ENCODE measurements at places on chromosomes 2 and 18.

DNA sequence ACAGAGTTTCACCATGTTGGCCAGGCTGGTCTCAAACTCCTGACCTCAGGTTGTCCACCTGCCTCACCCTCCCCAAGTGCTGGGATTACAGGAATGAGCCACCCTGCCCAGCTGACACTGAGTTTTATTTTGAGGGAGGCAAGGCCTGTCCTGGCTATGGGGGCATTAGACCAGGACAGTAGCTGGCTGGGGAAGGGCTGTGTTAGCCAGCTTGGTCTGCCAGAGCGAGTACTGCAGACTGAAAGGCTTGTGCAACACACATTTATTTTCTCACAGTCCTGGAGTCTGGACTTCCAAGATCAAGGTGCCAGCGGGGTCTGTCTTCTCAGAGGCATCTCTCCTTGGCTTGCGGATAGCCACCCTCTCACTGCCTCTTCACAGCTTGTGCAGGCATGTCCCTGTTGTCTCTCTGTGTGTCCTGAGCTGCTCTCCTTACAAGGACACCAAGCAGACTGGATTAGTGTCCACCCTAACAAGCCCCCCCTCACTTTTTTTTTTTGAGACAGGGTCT, 59.4 kb upstream of the HAAO start:
- no peak for DNase-seq

GRCh38 chr2:229235131-229235914, 35.8 kb downstream of the PID1 start:
- no peak for DNase-seq

DNA sequence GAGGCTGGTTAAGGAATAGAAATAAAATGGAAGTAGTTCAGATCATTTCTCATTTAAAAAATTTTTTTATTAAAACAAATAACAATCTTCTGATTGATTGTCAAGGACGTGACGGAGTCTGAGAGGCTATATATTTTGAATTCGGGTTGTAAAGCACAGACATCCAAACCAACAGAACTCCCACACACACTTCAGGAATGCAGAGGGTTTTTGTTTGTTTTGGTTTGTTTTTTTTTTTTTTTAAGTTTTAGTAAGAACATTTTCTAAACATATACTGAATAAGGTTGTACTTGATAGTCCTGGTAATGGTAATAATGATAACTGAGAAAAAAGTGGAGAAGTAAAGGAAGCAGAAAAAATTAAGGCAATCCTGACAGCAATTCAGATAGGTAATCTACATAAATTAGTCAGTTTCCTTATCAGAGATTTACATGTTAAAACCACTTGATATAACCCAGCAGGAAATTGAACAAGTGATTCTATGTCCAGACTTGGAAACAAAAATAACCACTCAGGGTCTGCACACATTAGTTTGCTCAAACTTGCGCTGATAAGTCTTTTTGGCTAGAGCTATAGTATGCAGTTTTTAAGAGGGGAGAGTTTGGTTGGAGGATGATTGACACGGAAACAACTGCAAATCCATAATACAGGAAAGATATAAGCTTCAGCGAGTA, 51.5 kb upstream of the CTAGE1 start:
- DNase-seq, result no peak

- DNase-seq, result no peak
These were observed 790.9 kb upstream of the GCFC2 start for GRCh38 chr2:76501641-76502040.

GRCh38 chr18:58768293-58768974, 96.2 kb upstream of the ZNF532 start:
- peak; percentile 86 for DNase-seq

DNA sequence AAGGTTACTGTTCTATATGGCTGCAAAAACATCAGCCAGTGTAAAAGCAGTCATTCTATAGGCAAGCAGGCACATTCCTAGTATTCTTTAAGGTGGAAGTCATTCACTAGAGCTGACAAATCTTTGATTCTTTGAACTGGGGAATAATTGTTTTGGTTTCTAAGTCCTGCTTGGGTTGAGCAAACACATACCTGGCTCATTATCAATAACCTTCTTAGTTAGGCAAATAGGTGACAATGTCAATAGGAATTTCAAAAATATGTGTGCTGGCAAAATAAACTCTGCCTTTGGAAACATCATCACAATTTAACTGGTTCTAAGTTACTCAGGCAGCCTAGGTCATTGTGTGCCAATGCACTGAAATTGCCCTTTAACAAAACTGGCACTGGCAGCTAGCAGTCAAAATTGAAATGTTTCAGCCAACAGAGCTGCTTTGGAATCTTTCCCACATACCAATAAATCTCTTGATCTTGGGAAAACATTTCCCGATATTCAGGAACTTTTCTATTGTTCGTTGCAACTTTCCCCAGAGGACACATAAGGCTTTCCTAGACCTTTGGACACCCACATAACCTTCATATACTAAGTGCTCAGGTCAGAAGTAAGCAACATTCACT, 402.0 kb upstream of the MMADHC start:
- DNase-seq, result no peak

GRCh38 chr2:123073956-123074355, 951.1 kb upstream of the CNTNAP5 start:
- no peak for DNase-seq

All from COR-L47 (cell line).